ENCODE measurements at places on chromosomes 3 and 15.

- DNase-seq, result no peak
These were observed 68.0 kb upstream of the BOC start for GRCh38 chr3:113143353-113143752.

GRCh38 chr15:73809728-73810501 lies 56.8 kb upstream of the INSYN1 start:
- no peak for DNase-seq

DNA sequence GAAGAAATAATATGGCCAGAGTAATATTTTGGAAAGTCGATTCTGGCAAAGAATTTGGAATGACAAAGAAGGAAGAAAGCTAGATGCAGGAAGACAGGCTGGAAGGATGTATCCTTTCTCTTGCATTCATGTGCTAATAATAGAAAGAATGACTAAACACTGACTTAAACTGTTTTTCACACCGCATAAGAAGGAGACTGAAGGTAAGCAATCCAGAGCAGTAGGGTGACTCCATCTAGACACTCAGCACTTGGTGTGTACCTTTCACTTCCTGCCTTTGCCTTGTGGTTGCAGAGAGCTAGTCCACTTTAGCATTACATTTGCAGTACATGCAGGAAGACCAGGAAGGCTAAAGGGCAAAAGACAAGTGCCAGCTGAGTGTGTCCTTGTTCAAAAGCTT lies 234.6 kb downstream of the RBMS3 start:
- no peak for DNase-seq

DNA sequence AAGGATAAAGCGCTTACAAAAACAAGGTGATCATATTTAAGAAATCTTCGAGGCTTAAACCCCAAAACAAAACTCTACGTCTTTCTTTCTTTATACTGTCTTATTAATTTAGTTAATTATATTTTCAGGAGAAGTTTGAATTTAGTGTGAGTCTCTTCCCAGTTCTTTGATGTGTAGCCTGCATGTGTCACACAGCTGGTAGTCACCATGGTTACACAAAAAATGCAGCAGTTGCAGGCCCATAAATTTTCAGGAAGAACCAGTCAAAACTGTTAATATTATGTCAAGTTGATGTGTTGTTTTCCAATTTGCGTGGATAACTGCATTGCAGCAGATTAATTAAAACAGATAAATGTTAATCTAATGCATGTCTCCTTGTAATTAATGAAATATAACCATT lies 10.4 kb downstream of the CLSTN2 start:
- no peak for DNase-seq

- no peak for DNase-seq
These were observed 6.5 kb downstream of the RUBCN start for GRCh38 chr3:197730200-197730599.

GRCh38 chr3:98702166-98702565 lies 61.0 kb upstream of the ST3GAL6 start:
- no peak for DNase-seq

DNA sequence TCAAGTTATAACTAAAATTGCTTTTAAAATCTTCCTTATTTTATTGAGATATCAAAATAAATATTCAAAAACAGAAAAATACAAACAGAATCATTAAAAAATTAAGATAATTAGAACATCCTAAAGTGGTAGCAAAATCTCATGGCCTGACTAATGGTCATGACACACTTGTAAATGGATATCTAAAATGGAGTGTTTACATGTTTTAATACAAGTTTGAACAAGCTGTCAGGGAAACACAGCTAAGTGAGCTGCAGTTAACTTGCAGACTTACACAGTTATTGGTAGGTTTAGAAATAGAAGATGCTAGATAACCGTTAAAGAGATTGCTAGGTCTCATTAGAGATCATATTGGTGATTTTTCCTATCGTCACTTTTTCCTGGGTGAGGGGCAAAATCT lies 242.3 kb downstream of the LPP start:
- DNase-seq, result no peak

GRCh38 chr3:145088917-145089316 lies 1072.1 kb downstream of the PLOD2 start:
- DNase-seq, result no peak

DNA sequence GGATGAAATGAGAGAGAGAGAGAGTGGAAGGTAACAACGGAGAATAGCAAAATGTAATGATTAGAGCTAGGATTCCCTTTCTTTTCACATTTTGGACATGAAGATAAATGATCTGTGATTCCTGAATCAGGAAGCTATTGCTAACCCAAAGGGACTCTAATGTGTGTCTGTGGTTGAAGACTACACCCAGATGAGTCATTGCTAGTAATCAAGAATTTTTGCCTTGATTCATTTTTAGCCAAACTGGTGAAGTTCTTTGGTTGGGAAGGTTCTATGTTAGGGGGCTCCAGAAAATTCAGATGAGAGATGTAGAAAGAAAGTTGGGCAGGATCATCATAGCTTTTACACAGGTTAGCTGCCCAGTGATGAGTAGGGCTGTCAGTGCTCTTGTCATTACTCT lies 116.4 kb downstream of the DUT start:
- DNase-seq, result no peak

DNA sequence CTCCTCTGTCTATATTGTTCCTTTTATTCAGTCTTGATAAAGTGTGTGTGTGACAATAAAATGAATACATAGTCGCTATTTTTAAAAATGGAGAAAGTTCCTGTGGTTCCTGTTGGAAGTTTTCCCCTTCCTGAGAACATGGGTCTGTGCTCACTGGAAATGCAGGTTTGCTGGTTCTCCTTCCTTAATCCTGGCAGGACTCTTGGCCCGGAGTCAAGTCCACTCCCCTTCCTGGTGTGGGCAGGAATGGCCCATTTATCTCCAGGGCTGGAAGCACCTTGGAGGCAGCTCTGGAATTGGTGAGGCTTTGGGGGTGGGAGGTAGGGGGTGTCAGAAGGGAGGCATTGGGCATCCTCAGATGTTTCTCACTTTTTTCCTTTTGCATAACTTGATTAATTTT lies 30.1 kb downstream of the FOXL2 start:
- no peak for DNase-seq

GRCh38 chr15:77370580-77370979 lies 49.3 kb downstream of the PEAK1 start:
- DNase-seq, result no peak

- no peak for DNase-seq
These were observed 472.7 kb upstream of the NR2F2 start for GRCh38 chr15:95857758-95858157.

GRCh38 chr3:193114431-193115340 lies 126.3 kb upstream of the PLAAT1 start:
- no peak for DNase-seq

- no peak for DNase-seq
These were observed 13.2 kb downstream of the MEIS2 start for GRCh38 chr15:37087131-37087588.

DNA sequence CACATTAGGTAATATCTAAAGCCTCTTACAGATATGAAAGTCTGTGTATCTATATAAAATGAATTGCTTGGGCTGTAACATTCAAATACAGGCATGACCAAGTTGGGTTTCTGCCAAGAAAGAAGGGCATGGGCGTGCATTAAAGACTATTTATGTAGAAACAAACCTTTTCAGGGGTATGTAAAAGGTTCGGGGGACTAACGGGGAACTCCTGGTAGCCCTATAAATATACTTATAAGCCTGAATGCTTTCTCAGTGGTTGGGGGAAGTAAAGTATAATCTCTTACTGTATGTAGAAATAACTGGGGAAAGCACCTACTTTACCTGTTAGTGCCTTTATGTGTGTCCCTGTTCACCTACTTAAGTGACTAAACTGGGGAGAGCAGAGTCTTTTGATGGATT lies 154.5 kb upstream of the TBL1XR1 start:
- peak; percentile 29 for DNase-seq

DNA sequence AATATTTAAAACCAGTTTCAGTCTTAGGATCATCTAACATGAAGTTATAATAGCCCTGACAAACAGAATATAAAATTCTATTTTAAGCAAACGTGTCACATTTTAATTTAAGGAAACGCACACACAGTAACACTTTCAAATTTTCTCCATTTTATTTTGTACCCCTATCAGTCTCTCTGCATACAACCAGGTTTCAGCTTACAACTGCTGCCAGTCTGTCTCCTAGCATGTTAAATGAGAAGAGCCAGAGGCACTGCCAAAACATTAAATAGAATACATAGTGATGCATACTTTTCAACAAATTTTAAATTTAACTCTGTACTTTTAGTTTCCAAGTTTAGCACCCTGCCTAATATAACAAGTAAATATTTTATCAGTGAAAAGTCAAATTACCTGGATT lies 60.8 kb downstream of the UACA start:
- DNase-seq, result no peak

DNA sequence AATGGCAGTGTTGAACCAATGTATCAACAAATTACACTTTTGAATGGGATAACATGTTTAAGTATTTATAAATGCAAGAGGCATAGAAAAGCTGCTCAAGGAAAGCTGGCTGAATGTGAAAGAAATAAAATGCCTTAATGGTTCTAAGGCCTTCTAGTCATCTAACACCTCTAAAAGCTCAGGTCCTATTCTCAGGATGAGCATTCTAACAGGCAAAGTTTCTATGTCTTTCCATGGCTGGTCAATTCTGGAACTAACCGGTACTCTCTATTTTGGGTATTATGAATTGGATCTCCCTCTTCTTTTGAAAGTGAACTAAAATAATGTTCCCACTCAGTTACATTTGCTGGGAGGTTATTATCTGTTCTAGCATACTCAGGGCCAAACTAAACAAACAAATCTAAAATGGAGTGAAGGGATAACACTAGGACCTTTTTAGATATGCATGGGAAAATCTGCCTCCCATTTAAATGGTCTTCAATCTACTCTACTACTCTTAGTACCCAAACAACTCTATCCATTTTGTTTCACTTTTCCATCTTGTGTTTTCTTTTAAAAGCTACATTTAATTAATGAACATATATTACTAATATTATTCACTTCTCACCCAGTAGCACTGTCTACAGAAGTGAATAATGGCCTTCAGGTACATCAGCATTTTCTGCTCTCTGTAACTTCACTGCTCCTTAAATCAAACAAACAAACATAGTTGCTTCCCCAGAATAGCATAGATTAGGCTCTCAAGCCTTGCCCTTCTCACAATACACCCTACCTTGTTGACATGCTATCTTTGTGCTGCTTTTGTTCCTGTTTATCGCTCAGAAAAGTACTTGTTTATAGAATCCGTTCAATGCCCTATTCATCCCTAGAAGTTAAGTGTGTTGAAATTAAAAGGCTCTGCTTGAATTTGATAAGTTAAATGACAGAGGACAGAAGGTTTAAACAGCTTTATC lies 46.4 kb downstream of the CBLB start:
- DNase-seq, result no peak

DNA sequence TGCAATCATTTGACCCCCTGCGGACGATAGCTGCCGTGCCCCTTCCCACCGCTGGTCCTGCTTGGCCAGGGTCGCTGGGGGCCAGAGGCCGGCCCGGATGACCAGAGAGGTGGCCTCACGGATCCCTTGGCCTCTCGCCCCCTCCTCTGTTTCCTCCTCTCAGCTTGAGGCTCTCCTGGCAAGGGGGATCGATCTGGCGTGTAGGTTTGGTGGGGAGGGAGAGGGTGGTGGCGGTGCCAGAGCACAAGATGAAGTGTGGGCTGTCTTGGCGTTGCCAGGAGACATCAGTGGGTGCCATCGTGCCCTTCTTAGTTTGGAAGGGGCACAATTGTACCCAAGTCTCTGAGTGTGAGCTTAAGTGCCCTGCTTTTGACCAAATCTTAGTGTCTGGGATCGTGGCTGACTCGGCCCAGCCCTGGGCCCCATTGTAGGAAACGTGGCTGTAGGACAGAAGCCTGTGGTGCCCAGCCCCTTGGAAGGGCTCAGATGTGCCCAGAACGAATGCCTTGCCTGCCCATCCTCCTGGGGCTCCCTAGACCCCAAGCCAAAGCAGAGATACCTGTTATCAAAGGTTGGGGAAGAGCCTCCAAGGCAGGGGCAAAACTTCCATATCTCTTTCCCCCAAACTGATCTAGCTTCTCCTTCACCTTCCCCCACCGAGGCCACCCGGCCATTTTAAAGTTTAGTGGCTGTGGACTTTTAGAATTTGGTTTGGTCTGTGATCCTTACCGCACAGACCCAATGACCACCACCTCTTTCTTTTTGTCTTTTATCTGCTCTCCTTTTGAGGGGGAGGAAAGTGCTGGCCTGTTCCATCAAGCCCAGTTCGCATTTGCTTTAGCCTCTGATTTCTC lies 14.4 kb downstream of the NR2F2 start:
- no peak for DNase-seq

DNA sequence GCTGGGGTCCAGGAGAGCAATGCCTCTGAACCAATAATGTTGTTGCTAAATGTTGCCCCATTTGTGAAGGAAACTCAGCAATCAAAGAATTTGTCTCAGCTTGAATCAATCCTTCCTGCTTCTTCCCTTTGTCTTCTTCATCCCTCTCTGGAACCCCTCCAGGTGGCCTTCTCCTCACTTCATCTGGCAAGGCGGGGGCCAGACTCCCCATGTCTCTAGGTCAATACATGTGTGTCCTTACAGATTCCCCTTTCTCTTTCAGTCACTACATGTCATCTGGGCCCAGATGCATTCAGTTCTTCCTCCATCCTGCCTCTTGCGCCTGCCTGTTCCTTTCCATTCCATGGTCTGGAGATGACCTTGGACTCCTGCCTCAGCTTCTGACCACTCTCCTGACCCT lies 8.0 kb upstream of the LTF start:
- DNase-seq, result no peak

GRCh38 chr3:22920006-22920405 lies 283.1 kb upstream of the UBE2E2 start:
- no peak for DNase-seq

DNA sequence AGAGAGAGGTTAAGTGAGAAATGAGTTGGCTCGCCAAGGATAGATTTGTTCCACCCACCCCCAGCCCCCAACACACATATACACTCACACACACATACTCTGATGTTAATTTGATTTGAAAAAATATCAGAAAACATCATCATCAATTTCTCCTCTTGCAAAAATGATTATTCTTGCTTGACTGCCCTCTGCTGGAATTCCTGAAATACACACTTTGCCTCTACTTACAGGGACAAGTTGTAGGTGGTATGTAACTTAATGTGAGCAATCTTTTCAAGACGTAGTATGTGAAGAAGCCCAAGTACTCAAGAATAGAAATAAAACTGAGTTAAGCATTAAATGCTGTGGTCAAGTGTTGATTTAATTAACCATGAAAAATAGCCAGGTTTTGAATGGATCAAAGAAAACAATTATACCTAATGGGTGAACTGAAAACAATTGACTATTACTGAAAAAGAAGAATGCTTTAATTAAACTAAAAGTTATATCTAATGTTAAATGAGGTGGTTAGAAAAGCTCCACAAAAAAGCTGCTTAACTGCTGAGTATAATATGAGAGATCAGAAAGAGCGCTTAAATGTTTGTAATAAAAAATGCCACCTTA lies 46.6 kb upstream of the MDFIC2 start:
- no peak for DNase-seq

DNA sequence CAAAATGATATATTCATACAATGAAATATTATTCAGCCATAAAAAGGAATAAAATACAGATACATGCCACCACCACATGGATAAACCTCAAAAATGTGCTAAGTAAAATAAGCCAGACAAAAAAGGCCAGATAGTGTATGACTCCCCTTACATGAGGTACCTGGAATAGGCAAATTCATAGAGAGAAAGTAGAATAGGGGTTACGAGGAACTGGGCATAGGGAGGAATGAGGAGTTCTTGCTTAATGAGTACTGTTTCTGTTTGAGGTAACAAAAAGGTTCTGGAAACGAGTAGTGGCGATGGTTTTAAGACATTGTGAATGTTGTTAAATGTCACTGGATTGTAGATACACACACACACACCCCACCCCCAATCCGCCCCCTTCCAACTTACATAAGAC lies 8.2 kb downstream of the RAF1 start:
- DNase-seq, result no peak

Measured in GM12891 (cell line).